ENCODE measurements at places on chromosomes 3 and 15.

DNA sequence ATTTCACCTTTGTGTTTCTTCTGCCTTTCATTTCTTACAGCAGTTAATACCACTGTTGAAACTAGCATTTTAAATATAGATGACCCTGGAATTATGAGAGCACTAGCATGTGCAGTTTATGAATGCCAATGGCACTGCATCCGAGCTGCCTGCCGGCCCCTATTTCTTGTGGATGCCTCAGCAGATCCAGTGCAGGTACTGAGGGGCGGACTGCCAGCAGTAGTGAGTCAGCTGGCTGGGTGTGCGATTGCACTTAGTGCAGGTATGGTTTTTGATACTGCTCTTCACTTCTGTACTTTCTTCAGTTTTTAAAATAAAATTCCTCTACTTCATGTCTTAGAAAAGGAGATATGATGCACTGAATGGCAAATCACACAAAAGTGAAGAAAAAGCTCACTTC, 453.0 kb downstream of the DIPK2A start:
- no peak for DNase-seq

DNA sequence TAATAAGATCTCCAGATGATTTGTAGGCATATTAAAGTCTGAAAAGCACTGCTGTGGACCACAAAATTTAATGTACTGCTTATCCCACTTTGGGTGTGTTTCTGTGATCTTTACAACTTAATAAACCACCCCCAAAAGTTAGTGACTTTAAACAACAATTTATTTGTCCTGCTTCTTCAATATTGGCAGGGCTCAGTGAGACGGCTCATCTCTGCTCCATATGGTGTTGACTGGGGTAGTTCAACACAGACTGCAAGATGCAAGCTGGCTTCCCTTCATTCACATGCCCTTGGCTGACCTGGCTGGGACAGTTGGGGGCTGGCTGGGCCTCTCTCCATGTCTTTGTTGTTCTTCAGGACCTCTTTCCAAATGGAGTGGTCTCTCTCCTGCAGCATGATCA, 337.8 kb downstream of the FHIT start:
- DNase-seq = no peak

DNA sequence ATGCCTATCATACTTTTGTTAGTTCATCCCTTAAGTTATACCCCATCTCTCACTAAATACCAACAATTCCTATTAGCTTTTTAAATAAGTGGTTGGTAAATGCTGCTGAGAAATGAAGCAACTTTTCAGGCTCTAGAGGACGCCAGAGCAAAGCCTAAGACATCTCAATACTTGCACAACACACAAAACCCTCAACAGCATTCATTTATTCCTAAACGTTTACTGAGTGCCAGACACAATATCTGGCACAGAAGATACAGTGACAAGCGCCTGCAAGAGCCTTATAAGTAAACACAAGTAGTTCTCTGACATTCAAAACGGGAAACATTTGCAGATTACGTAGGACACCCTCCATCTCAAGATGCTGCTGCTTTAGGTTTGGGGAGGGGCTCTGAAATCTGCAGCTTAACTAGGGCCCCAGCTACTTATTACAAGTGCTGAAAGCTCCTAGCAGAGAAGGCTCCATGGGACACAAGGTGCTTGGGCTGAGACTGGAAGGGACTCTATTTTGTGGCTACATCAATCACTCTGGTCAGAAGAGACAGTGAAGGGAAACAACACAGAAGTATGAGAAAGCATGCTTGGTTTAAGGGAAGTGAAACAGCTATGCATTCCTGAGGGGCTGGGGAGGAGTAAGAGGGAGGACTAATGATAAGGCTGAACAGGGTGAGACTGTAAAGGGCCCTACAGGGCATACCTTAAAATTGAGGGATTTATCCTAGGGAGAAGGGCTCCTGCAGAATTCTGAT, 311.3 kb downstream of the PLCL2 start:
- no peak for DNase-seq

DNA sequence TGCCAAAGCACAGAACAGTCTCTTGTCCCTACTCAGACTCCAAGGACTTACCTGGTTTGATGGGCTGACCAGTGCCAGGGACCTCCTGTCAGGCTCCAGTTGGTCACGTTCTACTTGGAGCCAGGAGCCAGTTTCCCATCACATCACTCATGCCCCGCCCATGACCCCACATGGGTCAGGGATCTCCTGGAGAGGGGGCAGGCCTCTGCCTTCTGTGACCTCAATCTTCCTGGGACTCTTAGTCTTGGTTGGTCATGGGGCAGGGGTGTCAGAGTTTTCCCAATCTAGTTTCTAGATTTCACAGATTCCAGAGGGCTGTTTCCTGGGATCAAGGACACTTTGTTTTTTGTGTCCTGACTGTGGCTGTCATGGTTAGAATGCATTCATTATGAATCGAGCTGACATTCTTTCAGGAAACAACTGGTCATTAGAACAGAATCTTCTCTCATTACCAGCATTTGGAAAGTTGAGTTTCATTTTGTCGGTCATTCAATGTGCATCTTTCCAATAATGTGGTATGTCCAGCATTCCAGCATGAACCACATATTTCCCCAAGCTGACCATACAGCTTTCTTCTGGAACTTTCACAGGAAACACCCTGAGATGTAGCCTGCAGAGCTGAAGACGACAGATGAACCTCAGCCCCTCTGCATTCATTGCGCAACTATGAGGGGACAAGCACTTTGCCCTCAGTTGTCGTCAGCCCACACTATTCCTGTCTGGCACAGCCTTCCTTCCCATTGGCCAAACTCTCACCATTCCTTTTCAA, 19.8 kb downstream of the CYP19A1 start:
- no peak for DNase-seq

DNA sequence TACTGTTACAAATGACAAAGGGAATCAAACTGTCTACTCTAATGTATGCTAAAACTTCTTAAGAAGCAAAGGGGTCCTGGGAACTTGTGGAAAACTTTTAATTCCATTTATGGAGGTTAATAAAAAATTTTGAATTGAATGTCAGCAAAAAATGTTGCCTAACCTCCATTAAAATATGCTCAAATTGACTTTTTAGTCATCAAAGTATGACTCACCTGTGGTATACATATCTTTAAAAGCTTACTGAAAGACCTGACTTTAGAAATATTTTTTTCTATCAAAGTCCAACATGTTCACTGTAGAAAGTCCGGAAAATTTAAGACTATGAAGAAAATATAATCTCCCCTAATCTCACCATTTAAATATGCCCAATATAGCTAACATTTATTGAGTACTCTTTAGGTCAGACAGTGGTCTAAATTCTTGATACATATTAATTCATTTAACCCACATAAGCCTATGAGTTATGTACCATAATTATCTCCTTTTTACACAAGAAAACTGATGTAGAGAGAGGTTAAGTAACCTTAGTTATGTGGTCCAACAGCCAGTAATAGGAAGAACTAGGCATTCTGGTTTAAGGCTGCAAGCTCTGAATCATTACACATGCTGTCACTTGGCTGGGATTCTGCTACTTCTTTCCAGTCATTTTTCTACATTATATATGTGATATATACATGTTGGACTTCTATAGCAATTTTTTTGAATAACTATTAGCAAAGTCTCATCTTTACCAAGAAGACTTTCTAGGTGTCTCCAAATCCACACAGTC, 83.6 kb downstream of the PDZRN3 start:
- no peak for DNase-seq

DNA sequence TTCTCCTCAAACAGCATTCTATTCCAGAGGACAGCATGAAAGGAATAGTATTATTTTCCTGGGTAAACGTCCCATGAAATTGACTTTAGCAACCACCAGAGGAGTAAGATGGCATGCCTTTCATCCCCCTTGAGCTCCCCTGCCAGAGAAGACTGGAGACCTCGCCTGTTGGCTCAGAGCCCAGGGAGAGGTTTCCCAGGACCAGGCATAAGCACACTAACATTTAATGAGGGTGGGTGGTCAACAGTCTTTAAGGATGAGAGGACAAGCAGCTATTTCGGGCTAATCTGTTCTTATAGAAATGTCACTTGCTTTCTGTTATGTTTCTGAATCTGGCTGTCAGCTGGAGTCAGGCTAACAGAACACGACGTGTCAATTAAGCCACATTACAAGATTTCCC, 390.5 kb downstream of the GABRG3 start:
- DNase-seq = no peak

DNA sequence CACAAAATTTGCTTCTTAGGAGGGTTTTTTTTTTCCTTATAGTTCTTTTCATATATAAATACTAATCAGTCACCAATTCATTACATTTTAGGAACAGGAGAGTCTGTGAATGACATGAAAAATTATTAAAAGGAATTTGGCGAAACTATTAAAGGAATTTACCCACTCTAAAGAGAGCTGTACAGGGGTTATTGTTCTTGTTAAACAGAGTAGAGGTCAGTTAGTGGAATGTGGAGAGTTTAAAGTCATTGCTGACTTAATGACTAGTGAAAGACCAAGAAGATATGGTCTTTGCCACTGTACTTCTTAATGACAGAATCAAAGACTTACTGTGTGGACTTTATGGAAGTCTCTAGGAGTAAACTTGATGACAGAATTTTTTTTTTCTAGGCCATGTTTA, 333.6 kb upstream of the C2CD4B start:
- no peak for DNase-seq

- DNase-seq = peak; percentile 42
Observed at GRCh38 chr15:43903864-43904290, 77.1 kb downstream of the WDR76 start.

Data from T-cell (primary cell).